GM12864 (cell line): ENCODE measurements at places on chromosomes 3 and 15.

- DNase-seq, result no peak
Measured at GRCh38 chr3:37221407-37221806, 47.0 kb upstream of the LRRFIP2 start.

DNA sequence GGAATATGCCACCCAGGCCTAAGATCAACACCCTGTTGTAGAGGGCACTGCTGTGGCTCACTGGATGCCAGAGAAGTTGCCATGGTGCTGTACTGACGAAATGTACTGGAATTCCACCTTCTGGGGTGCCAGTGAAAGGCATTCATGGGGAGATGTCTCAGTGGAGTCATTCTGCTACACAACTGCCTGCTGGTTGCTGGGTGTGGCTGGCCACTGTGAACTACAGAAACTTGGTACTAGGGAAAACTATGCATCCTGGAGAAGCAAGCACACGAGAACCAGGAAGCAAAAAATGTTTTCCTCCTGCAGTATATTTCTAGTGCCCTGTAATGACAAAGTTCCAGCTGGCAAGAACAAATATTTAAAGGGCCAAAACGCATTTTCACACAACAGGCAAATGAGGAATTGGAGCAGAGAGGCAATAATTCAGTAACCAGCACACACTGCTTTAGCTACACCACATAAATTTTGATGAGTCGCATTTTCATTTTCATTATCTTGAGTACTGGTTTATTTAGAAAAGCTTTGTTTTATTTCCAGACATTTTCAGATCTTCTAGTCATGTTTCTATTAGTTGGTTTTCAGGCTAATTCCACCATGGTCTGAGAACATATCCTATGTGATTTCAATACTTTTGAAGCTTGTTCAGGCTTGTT lies 18.3 kb upstream of the RFX7 start:
- no peak for DNase-seq

DNA sequence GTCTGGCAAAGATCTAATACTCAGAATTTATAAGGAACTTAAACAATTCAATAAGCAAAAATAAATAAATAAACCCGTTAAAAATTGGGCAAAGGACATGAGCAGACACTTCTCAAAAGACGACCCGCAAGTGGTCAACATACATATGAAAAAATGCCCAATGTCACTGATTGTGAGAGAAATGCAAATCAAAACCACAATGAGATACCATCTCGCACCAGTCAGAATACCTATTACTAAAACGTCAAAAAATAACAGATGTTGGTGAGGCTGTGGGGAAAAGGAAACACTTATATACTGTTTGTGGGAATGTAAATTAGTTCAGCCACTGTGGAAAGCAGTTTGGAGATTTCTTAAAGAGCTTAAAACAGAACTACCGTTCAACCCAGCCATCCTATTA lies 188.0 kb upstream of the MRPL3 start:
- no peak for DNase-seq

DNA sequence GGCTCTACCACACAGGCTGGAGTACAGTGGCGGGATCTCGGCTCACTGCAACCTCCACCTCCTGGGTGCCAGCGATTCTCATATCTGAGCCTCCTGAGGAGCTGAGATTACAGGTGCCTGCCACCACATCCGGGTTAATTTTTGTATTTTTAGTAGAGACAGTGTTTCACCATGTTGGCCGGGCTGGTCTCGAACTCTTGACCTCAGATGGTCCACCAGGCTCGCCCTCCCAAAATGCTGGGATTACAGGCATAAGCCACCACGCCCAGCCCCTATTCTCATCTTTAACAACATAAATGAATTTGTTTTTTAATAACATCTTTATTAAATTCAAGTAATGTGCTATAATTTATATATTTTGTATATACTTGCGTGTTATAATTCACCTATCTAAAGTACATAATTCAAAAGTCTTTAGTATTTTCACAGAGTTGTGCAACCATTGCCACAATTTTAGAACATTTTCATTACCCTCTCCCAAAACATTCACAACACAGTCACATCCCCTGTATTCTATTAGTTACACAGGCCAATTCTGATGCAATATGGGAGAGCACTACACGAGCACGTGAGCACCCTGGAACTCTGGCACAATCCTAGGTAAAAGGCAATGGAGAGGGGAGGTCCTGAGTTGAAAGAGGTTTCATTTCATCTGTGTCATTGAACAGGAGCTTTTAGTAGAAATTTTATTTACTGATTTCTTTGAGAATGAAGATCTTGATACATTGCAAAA lies 21.2 kb upstream of the MTMR14 start:
- DNase-seq, result no peak

GRCh38 chr3:170274641-170275040 lies 52.4 kb downstream of the PRKCI start:
- DNase-seq, result no peak
